CD4-positive, alpha-beta T cell treated with Interleukin-1 beta for 1 hour (primary cell): ENCODE measurements at places on chromosomes 5 and 9.

DNA sequence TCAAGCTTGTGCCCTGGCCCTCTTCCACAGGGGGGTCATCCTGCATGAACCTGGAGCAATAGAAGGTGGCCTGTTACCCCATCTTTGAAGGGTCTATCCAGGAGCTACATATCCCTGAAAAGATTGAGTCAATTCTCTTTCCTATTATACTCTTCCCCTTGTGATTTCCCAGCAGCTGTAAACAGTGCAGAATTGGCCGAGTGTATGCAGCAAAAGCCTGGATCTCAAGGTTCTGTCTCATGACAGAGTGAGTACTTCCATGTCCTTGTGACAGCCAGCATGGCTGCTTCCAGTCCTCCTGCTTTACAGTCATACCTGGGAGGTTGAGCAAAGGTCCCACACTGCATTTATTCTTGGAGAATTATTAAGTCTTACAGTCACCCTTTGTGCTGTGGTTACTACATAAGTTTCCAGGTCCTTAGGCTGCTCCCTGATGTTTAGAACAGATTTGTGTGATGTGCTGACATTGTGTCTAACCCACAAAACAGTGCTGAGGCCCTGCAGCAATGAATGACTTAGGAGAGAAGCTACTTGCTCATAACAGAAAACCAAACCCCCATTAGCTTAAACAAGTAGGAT is 67.5 kb downstream of the NREP start:
- DNase-seq, result no peak

DNA sequence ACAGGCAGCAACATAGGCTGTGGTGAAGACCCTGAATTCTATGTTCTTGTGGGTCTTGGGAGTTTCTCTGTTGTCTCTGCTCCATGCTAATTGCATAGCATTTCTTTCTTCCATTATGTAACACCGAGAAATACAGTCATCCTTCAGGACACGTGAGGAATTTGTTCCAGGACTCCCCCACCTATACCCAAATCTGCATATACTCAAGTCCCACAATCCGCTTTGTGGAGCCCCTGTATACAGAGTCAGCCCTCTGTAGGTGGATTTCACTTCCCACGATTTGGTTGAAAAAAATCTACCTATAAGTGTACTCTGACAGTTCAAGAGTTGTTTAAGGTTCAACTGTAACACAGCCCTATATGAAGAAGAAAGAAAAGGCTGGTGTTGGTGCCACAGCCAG is 22.1 kb downstream of the ANKRD33B start:
- no peak for DNase-seq

DNA sequence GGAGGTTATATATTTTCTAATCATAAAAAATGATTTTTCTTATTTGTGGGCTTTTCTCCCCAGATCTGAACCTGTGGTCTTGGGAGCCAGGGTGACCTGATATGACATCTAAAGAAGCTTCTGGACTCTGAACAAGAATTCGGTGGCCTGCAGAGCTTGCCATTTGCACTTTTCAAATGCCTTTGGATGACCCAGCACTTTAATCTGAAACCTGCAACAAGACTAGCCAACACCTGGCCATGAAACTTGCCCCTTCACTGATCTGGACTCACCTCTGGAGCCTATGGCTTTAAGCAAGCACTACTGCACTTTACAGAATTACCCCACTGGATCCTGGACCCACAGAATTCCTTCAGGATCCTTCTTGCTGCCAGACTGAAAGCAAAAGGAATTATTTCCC is 59.0 kb upstream of the RIC1 start:
- DNase-seq, result no peak

- no peak for DNase-seq
These were observed 29.3 kb downstream of the RNF20 start for GRCh38 chr9:101562966-101563365.

GRCh38 chr5:152142840-152143469 is 218.3 kb upstream of the GLRA1 start:
- peak; percentile 38 for DNase-seq

- DNase-seq, result no peak
These were observed 61.1 kb upstream of the UNC5A start for GRCh38 chr5:176748967-176749935.
